Mucosa of gallbladder (tissue), 1 donor: ENCODE measurements at places on chromosomes 5 and 9. TPM values are rescaled to one million over a fixed set of nuclear protein-coding genes. Genes with fewer than 3 reads are reported as not detected.
A peak's percentile ranks its signal among the peaks of the same experiment; 100 is the strongest.

DNA sequence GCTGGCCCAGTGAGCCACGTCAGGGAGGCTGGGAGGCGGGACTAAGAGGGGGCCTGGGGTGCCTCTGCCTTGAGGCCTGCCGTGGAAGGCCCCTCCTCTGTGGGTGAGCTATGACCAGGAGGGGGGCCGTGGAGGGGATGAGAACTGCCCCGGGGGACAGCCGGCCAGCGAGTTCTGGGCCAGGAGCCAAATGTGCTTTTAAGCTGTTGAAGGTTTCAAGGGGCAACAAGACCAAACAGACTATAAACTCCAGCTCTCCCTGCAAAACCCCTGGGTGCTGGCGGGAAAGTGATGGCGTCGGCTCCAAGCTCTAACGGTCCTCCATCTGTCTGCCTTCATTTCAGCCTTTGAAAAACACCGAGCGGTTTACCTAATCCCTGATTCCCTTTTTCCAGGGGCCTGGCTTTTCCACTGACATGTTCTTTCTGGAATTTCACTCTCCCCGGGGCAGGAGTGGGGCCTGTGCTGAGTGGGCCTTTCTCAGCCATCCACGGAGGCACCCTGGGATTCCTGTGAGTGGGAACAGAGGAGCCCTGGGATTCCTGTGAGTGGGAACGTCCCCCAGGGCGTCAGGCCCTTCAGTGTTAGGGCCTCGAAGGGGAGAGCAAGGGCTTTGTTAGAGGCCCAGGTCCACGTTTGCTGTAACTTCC lies 65.6 kb downstream of the COL5A1 start:
- DNase-seq = peak; percentile 58

TRIM23 gene
- total RNA-seq = 15.7 TPM

DNA sequence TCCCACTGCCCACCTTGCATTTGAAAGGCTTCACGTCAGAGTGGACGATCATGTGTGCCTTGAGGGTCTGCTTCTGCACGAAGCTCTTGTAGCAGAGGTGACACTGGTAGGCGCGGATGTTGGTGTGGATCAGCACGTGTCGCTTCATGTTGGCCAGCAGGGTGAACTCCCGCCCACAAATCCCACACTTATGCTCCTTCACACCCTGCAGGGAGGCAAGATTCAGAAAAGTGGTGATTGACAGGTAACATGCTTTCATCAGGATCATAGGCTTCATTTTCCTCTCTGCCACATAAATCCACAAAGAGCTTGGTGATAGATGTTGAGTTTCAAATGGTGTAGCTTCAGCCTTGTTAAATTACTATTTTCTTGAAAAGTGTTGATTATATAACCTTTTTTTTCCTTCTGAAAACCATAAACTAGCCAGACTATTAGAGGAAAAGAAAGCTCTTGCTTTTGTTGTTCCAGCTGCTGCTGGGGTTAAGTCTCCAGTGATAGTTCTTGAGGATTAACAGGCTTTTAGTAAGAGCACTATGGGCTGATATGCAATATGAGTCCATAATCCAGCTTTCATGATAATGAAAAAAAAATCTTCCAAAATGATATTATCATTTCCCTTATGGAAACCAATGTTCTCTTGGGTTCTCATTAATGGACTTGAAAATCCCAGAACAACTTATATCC lies 50.7 kb downstream of the ZNF366 start:
- no peak for DNase-seq

DNA sequence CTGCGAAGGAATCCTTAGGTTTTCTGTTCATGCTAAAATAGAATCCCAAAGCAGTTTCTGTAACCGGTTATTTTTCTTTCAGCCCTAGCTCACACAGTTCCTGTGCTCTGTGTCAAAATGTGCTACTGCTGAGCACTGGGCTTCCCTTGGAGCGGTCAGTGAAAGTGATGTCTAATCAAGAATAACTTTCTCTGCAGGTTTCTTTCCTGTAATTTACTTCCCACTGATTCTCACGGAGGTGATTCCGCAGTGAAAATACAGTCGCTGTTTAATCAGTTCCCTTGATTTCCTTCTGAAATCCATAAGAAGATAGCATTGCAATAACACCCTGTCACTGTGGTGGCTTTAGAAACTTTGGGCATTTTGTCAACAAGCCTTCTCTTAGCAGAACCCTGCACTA lies 112.0 kb upstream of the ISL1 start:
- DNase-seq = no peak

GRCh38 chr5:4662756-4663155 lies 477.4 kb upstream of the ADAMTS16 start:
- no peak for DNase-seq

DNA sequence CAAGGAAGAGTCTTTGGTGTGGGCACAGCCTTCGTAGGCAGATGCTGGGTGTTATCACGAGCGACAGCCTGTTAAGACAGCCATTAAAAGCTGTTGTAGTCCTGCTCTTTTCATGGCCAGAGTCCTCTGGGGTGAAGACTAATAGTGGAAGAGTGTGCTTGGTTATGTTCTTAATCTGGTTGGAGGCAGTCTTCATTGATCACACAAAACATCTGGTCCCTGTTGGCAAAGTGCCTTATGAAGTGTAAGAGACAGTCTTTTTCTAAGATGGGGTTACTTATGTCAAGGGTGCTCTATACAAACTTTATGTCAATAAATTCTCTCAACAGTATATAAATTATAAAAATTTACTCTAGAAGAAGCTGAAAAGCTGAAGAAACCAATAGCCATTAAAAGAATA lies 280.4 kb downstream of the CAAP1 start:
- DNase-seq = no peak
